Renal cortex interstitium (tissue), 15 donors: ENCODE measurements at places on chromosomes 1 and 21.

DNA sequence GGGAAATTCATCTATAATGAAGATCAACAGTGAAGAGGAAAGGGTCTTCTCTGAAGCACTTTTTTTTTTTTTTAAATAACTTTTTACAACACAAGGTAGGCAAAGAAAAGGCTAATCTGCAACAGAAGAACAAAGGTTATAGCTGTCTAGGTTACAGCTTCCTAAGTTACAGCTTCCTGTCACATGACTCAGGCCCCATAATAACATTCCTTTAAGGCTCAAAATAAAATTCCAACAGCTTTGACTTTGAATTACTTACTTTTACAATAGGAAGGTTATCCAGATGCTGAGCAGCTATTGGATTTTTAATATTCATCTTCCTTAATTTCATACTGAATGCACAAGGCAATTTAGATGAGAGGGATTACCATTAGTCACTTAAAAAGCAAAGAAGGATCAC is 40.4 kb upstream of the TMEM61 start:
- no peak for DNase-seq

DNA sequence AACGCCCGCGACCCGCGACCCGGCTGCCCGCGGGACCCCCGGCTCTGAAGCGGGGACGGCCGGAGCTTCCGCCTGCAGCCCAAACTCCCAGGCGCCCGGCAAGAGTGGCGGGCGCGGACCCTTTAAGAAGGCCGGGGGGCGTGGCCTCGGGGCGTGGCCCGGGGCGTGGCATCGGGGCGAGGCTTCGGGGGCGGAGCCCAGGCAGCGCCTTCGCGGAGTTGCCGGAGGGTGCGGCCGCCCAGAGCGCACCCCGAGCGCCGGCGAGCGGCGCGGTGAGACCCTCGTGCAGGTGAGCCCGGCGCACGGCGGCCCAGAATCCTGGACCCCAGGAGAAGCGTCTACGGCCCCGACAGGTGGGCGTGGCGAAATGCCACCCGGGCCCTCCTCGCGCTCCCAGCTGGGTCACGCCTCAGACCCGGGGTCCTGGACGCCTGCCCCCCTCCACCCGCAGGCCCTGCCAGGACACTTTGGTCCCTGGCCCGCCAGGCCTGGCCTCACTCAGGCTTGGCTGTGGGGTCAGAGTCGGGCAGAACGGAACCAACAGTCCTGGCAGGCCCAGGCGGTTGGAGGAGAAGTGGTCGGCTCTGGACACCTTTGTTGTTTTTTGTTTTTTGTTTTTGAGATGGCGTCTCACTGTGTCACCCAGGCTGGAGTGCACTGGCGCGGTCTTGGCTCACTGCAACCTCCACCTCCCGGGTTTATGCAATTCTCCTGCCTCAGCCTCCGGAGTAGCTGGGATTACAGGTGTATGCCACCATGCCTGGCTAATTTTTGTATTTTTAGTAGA is 14.4 kb downstream of the RNF223 start:
- DNase-seq, result no peak

GRCh38 chr1:1302006-1302430 is 5.7 kb downstream of the ACAP3 start:
- no peak for DNase-seq

- no peak for DNase-seq
Observed at GRCh38 chr1:14167884-14168283, 430.6 kb upstream of the KAZN start.

GRCh38 chr21:43318841-43319781 is 107.8 kb downstream of the SIK1 start:
- DNase-seq, result no peak

DNA sequence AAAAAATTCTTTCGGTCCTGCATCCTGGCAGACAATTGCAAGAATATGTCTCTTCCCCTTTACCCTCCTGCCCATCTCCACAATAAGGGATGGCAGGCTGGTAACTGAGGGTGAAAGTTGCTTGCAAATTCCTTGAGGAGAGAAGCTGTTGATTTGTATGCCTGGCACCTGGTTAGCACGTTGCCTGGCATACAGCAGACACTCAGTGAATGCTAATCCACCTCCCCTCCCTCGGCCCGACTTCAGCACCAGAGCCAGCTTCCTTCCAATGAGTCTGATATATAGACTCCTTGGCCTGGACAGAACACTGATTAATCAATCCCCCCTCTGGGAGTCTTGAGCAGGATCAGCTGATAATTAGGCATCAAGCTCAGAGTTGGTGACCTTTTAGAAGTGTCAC is 39.1 kb downstream of the KCNC4 start:
- no peak for DNase-seq

GRCh38 chr21:34911360-34911759 is 137.7 kb downstream of the RUNX1 start:
- no peak for DNase-seq

GRCh38 chr1:201504799-201505502 is 2.0 kb downstream of the CSRP1 start:
- DNase-seq, result no peak

DNA sequence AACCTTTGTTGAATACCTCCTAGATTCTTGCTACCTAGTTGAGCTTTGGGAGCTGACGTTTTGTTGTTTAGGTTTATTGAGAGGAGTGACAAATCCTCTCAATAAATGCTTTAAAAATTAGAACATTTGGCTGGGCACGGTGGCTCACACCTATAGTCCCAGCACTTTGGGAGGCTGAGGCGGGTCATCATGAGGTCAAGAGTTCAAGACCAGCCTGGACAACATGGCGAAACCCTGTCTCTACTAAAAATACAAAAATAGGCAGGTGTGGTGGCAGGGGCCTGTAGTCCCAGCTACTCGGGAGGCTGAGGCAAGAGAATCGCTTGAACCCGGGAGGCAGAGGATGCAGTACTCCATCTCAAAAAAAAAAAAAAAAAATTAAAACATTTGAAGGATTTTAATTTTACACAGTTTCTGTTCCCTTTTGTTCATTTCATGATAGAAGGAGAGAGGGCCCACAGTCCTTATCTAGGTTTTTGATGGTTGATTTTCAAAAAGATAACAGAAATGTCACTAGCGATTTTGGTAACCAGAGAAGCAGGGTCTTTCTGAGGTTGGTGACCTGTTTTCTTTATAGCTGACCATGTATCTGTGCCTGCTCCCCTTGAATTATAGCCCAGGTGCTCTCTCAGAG is 44.2 kb upstream of the PIGV start:
- DNase-seq, result no peak

DNA sequence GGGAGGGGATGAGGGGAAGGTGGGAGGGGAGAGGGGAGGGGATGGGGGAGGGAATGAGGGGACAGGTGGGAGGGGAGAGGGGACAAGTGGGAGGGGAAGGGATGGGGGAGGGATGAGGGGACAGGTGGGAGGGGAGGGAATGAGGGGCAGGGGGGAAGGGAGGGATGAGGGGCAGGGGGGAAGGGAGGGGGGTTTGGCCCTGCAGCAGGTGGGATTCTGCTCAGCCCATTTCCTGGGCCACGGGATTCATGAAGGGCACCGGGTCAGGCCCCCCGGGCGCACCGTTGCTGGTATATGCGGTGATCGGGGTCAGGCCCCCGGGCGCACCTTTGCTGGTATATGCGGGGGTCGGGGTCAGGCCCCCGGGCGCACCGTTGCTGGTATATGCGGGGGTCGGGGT is 15.1 kb upstream of the SAMD11 start:
- no peak for DNase-seq

DNA sequence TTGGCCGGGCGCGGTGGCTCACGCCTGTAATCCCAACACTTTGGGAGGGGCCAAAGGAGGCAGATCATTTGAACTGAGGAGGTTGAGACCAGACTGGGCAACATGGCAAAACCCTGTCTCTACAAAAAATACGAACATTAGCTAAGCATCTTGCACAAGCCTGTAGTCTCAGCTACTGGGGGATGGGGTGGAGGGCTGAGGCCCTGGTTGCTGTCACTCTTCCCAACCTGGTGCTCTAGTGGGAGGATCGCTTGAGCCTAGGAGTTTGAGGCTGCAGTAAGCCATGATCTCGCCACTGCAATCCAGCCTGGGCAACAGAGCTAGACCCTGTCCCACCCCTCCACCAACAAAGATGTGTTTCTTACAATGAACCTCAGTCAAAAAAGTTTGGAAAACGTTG is 2.8 kb downstream of the PHGDH start:
- DNase-seq, result no peak

- DNase-seq, result no peak
Observed at GRCh38 chr1:28050776-28051175, 37.6 kb downstream of the EYA3 start.

GRCh38 chr1:198495631-198496030 is 44.8 kb downstream of the ATP6V1G3 start:
- DNase-seq, result no peak

GRCh38 chr1:153670257-153670858 is 435 bp downstream of the ILF2 start:
- DNase-seq, result no peak

GRCh38 chr1:150256198-150256553 is 1.4 kb upstream of the CA14 start:
- DNase-seq, result no peak

DNA sequence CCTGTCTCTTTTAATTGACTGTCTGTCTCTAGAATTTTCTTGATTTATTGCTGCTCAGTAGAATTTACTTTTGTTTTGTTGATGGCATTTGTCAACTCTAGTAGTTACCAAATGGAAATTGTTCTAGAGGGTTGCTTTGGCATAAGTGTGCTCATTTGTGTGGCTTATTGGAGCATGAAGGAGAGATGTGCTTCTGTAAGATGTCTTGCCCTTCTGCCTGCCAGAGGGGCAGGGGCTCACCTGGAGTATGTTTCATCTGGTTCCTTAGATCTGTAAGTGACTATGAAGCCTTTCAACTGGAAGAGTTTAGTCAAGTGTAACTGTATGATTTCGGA is 345.5 kb downstream of the DISC1 start:
- no peak for DNase-seq

DNA sequence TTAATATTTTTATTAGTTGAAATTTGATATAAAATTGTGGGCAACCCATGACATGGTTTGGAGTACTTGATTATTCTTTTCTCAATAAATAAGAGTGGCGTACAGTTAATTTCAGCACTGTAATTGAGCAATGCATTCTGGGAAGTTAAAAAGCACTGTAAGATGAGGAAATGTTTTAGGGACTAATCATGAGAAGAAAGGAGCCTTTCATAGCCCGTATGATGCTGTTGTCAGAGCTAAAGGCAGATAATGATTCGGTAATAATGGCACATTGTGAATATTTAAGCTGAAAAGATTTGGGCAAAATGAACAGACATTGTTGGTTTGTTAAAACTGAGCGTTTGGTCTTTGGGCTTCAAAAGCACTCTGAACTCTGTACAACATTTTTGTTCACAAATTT is 139.3 kb downstream of the NFIA start:
- no peak for DNase-seq

DNA sequence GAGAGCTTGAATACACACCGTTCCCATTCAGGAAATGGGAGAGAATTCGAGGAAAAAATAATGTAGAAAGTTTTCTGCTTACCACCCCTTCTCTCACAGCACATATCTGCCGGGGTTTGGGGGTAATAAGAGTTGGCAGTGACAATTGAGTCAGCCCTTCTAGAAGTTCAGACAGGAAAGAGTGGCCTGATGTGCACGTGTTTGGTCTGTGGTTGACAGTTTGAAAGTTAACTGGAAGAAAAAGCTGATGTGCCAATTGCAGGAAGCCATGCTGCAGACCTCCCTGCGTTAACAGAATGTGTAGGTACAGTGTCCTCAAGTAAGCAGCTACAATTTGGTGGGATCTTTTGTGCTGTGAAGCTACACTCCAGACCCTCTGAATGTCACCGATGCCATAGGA is 50.9 kb downstream of the DHX9 start:
- no peak for DNase-seq

GRCh38 chr1:205950826-205951549 is 7.7 kb upstream of the SLC26A9 start:
- no peak for DNase-seq

GRCh38 chr21:42564561-42564971 is 50.9 kb downstream of the SLC37A1 start:
- DNase-seq, result no peak

GRCh38 chr1:150420560-150421265 is 56.8 kb downstream of the RPRD2 start:
- no peak for DNase-seq

DNA sequence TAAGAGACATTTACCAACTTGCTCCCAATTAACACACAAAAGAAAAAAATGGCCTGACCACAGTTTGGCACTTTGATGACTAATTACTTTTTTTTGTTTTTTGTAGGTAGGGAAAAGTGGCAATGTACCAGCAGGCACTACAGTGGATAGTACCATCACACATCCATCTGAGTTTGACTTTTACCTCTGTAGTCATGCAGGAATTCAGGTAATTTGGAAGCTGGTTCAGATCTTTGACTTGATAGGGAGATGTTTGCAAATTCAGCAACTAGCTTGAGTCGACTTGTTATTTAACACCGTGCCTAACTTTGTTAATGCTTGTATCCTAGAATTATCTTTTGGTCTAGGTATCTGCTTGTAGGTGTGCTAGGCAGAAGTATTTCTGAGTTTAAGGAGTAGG is 33.0 kb upstream of the AGO1 start:
- DNase-seq, result no peak

DNA sequence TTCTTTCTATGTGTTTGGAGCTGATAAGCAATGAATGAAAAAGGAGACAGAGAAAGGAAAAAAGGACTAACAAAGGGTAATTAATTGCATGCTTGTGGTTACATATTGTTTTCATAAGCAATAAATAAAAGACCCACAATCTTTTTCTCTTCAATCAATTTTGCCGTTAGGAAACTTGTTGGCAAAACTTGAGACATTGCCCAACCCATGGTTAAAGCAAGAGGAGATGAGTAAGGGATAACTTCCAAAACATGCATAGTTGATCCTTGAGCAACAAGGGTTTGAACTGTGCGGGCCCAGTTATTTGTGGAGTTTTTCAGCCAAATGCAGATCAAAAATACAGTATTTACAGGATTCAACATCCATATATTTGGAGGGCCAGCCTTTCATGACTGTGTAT is 572.4 kb downstream of the AMY1C start:
- no peak for DNase-seq

GRCh38 chr21:33396436-33396835 is 6.8 kb upstream of the IFNGR2 start:
- DNase-seq, result no peak

- DNase-seq, result no peak
Observed at GRCh38 chr1:234241941-234242490, 131.2 kb upstream of the COA6 start.

DNA sequence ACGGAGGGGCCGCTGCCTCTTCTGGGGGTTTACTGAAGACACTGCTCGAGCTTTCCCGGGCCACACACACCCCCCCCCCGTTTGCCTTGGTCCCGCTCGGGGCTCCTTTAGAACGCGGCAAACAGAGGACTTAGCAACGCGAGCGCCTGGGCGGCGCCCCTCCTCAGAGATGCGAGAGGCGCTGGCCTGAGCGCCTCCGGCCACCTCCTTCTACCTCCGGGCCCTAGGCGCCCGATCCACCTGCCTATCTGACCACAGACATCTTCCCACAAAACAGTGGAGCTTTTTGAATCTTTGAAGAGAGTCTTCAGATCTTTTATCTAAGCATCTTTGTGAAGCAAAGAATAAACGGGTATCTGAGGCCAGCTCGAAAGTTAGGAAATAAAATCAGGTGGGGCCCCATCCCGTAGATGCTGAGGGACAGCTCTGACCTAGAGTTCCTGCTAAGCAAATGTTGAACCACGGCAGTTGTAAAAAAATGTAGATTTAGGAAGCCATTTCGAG is 436 bp upstream of the TTLL7 start:
- DNase-seq, result no peak
